NCI-H526 treated with DMSO at 0.1 percent for 48 hours (cell line): ENCODE measurements at places on chromosomes 2 and 18.

GRCh38 chr2:104312684-104313083 lies 541.2 kb upstream of the POU3F3 start:
- no peak for DNase-seq

DNA sequence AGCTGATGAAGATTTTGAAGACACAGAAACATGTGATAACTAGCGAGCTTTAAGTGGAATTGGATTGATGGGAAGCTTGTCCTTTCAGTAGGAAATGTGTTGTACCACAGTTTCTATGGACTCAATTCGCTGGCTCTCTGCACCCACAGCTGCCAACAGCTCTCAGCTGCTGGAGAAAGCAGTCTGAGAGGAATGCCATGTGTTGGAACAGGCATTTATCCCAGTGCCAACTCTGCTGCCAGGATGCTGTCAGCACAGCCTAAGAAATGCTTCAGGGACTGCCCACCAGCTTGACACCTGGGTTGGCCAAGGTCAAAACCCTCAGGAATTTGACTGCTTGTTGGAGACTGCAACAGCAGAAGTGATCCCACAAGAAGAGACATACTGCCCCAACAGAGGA lies 193.0 kb upstream of the THSD7B start:
- DNase-seq, result no peak

GRCh38 chr2:151280271-151280670 lies 9.2 kb downstream of the NMI start:
- DNase-seq, result no peak

GRCh38 chr2:219538504-219538951 lies 5.1 kb downstream of the CHPF start:
- DNase-seq, result no peak

DNA sequence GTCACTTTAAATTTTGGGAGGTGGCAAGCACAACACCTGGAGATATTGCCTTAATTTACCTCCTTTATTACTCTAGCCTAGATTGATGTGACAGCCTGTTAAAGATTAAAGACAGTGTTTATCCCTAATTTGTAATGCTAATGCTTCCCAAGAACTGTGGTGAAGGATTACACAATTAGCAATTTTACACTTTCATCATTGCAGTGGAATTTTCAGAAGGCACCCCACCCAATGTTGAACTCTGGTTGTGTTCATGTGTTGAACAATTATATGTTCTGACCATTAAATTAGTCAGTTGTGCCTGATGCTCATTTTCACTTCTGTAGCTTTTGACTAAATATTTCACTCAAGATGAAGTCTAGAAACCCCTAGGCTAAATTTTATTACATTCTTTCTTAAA lies 317.1 kb upstream of the CWC22 start:
- no peak for DNase-seq

- no peak for DNase-seq
Measured at GRCh38 chr2:123179526-123179925, 845.6 kb upstream of the CNTNAP5 start.

GRCh38 chr18:13565228-13565627 lies 161.1 kb downstream of the FAM210A start:
- no peak for DNase-seq

DNA sequence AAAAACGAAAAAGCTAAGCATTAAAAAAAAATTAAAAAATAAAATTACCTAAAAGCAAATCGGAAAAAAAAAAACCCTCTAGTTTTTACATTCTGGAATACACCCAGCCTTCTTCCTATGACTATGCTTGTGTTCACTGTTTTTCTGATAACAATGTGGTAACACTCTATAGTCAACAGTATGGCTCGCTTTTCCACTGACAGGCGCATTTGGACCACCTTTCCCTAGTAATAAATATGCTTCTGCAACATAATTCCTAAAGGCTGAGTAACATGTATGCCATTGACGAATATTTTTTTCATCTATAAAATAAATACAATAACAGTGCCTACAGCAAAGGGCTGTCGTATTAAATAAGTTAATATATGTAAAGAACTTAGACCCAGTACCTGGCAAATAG lies 27.9 kb downstream of the NOL10 start:
- DNase-seq, result no peak

- DNase-seq, result no peak
Measured at GRCh38 chr2:157460897-157461296, 17.0 kb upstream of the CYTIP start.

- no peak for DNase-seq
Measured at GRCh38 chr2:1698188-1698945, 45.9 kb downstream of the PXDN start.

DNA sequence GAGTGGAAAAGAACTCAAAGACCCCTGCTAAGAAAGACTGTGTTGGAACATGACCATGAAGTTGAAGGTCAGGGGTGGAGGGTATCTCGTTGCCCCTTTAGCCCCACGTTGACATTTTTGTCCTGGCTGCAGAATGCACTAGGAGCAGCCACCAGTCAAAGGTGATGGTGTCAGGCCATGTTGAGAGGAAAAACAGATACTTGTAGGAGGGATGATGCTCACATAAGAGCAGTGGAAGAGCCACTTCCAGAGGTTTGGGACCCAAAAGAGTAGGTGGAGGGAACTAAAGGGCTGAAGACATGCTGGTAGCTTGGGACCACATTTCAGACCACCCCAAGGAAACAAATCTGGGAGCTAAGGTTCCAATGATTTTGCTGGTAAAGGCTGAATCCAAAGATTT lies 159.0 kb downstream of the MYO3B start:
- DNase-seq, result no peak

DNA sequence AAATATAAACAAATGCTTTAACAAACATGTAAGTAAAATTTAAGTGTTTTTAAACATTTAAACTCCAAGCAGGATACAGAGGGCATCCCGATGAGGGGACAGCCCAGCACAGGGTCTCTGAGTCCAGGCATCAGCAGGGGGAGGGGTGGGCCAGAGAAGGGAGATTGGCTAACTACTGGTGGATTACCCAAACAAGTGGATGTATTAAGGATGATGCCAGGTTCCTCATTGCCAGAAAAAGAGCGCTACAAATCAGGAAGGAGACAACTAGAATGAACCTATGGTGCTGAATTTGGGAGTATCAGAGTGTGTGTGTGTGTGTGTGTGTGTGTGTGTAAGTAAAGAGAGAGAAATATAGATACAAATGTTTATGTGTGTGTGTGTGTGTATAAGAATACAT lies 162.0 kb upstream of the RMP24 start:
- DNase-seq, result no peak

- DNase-seq, result no peak
Measured at GRCh38 chr2:119117891-119118882, 40.4 kb downstream of the C1QL2 start.

DNA sequence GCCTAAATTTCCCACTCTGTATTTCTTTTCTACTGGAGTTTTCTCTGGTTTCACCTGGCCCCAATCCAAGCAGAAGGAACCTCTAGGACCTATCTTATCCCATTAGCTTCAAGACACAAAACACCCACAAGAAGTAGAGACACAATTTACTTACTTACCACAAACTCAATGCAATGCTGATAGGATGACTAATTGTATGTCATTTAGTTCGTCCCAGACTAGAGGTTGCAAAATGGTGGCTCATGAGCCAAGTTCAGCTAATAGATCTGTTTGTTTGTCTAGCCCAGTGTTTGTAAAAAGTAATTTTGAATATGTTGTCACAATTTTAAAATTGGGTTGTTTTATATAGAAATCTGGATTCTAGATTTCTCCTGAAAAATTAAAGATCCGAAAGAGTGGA lies 34.7 kb upstream of the ZSWIM2 start:
- no peak for DNase-seq

- DNase-seq, result no peak
Measured at GRCh38 chr2:74037379-74037860, 52.7 kb downstream of the TET3 start.

DNA sequence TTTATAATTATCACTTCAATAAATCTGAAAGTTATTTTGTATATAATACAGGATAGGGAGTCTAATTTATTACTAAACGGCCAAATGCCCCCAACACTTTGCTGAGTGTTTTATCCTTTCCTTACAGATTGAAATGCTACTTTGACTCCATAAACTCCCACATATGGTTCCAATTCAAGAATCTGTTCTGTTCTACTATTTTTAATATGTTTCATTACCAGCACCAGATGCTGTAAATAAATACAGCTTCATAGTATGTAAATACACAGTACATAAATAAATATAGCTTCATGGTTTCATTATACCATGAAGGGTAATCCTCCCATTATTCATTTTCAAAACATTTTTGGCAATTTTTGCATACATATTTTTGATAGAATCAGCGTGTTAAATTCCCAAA lies 34.0 kb upstream of the MREG start:
- no peak for DNase-seq

DNA sequence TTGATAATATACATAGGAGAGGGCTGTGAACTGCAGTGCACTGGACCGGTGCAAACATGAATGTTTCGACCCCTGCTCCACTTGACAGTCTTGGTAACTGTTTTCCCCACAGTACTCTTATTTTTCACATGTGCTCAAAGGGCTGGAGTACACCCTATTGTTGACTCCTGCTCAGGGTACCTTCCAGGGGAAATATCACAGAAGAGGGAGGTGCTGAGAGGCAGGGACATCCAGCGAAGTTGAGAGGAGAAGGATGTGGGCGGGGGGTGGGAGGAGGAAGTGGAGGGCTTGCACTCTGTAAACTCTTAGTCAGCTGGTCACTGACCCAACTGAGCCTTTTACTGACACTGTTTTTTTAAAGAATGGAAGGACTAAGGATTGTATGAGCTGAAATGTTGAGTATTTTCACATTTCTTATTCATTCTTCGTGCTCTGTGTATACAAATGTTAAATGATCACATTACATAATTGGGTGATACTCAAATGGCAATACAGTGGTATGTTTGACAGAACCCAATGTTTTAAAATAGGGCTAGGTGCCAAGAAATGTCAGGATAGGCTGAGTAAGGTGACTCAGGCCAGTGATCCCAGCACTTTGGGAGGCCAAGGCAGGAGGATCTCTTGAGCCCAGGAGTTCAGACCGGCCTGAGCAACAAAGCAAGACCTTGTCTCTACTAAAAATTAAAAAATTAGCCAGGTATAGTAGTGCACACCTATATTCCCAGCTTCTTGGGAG lies 10.0 kb downstream of the INPP4A start:
- DNase-seq, result no peak

DNA sequence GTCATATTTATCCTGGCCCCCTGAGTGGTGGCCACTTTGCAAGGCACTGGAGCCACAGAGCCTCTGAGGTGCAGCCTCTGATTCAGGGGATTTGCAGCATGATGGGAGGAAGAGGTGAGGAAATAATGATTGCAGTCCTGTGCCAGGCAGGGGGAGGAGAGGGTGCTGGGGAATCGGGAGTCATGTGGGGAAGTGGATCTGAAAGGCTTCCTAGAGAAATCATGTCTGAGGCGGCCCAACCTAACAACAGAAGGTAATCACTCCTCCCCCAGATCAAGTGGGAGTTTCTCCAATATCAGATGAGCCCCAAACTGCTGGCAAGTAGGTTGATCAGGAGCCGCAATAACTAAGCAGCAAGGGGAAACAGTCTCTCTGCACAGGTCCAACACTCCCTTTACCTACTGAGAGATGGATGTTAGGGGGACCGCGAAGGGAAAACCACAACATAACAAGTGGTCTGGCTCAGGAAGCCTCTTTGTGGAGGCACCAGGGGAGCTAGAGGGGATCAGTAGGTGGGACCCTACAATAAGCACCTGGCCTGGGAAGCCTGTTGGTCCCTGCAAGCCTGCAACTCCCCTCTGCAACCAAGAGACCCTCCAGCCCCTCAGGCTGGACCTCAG lies 71.8 kb upstream of the NPAS2 start:
- no peak for DNase-seq

GRCh38 chr2:156356014-156356754 lies 23.7 kb upstream of the NR4A2 start:
- no peak for DNase-seq

DNA sequence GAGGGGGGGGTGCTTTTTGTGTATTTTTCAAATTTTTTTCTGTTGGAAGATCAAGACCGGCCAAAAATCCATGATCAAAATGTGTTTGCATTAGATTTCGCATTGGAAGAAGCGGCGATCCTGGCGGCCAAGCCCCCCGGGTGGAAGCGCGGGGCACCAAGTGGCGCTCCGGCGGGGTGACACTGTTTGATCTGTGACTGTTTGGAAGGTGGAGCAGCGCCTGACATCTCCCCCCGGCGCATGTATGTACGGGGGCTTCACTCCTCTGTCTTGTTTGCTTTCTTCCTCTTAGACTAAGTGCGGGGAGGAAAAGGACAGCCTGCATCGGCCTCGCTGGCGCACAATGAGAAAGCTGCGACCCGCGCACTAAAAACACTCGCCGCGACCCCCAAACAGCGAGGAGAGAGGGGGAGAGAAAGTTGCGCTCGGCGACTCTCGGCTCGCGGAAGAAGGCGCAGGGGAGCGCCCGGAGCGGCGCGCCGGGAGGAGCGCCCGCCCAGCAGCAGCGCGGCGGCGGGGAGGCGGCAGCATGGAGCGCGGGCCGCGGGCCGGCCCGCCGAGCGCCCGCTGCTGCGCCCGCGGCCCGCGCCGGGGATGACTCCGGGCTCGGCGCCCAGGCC lies 515 bp downstream of the TSHZ1 start:
- DNase-seq, result no peak

- DNase-seq, result no peak
Measured at GRCh38 chr18:9535430-9535991, 60.2 kb downstream of the RALBP1 start.

DNA sequence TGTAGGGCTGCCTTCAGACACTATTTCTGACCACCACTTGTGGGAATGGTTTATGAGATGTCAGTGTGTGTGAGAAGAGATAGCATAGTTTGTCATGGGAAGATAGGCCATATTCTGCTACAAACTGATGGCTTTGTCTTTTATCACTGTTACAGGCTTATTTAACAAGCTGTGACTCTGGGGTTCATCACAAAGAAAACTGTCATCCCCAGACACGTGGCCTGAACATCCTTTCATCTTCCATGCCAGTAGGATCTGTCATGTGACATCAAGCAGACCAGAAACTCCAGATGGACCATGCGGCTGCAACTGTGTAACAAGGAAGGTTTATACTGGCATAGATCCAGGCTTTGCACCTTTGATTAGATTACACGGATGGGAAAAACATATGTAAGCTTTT lies 128.6 kb upstream of the KCNH7 start:
- DNase-seq, result no peak

DNA sequence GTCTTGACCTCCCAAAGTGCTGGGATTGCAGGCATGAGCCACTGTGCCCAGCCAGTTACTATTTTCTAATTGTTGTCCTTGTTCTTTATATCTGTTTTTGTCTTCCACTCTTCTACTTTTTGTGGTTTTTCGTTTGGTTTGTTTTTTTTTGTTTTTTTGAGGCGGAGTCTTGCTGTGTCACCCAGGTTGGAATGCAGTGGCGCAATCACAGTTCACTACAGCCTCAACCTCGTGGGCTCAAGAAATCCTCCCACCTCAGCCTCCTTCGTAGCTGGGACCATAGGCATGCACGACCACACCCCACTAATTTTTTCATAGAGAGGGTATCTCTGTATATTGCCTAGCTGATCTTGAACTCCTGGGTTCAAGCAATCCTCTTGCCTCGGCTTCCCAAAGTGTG lies 100.7 kb downstream of the EHBP1 start:
- DNase-seq, result no peak

DNA sequence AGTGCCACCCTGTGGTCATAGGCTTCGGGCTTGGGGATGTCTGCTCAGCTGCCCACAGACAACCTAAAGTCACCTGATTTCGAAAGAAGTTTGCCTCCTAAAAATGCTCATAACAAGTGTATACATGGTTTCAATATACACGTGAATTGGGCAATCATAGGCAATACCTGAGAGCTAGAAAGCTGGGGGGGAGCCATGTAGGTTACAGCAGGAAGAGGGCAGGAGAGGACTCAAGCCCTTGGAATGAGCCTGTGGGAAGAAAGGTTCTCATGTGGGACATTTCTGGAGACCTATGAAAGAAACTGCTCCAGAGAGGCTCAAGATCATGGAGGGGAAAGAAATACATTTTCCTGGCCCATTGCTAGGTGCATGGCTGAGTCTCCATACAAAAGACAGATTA lies 109.7 kb downstream of the ACOXL start:
- no peak for DNase-seq
